ENCODE measurements at places on chromosomes 2 and 18. TPM values are rescaled to one million over a fixed set of nuclear protein-coding genes. Genes with fewer than 3 reads are reported as not detected.

- no peak for DNase-seq
These were observed 330.5 kb downstream of the AGAP1 start for GRCh38 chr2:235824331-235824730.

- no peak for DNase-seq
These were observed 2.7 kb downstream of the STARD7 start for GRCh38 chr2:96205888-96206287.

DNA sequence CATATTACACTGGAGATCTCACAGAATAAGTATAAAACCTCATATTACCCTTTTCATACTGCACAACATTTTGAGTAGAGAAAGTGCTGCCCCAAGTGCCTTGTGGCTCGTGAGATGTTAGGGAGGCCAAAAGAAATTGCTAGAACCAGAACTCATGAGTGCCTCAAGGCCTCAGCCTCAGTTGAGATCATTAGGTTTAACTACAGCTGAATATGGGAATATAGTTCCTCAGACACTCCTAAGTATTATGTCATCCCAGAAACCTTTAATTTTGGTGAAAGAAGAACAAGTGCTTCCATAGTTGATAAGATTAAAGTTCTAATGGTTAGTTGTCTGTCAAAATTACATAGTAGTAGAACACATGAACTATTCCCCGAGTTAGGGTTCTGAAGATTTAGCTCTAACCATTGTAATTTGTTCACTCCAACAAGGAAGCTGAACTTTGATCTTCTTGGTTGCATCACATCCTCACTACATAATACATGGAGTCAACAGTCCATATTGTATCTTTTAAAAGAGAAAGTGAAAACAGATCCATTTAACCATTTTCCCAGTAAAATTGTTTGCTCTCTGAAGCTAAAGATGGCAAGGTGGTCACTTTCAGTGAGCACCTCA lies 9.6 kb upstream of the AQP4 start:
- no peak for DNase-seq

The UCN gene
- 2.5 TPM for total RNA-seq

GRCh38 chr18:73381699-73382036 lies 513.9 kb upstream of the NETO1 start:
- no peak for DNase-seq

The STRN gene
- total RNA-seq = 33.2 TPM
